Activated CD4-positive, alpha-beta T cell treated with anti-CD3 and anti-CD28 coated beads, Interleukin-2, amount 10 ng/mL, durations not matched to agents 7 days and 5 days (primary cell): ENCODE measurements at places on chromosomes 5 and 9.

DNA sequence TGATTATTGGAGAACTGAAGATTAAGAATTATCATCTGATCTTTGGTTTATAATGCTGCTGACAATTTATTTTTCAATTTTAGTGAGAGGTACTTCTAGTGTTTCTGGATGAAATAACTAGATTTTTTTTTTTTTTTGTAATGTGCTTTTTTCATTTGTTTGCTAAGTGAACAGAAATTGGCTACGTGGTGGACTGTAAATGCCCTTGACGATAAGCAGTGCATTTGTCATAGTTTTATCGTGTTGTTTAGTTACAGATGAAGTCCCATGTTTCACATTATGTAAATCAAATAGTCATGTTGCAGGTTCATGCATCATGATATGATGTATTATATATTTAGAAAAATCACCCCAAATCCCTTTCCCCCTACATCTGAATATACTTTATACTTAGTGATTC is 81.0 kb downstream of the ADAMTS19 start:
- no peak for DNase-seq

- no peak for DNase-seq
Observed at GRCh38 chr5:180136630-180137381, 65.2 kb upstream of the RNF130 start.

DNA sequence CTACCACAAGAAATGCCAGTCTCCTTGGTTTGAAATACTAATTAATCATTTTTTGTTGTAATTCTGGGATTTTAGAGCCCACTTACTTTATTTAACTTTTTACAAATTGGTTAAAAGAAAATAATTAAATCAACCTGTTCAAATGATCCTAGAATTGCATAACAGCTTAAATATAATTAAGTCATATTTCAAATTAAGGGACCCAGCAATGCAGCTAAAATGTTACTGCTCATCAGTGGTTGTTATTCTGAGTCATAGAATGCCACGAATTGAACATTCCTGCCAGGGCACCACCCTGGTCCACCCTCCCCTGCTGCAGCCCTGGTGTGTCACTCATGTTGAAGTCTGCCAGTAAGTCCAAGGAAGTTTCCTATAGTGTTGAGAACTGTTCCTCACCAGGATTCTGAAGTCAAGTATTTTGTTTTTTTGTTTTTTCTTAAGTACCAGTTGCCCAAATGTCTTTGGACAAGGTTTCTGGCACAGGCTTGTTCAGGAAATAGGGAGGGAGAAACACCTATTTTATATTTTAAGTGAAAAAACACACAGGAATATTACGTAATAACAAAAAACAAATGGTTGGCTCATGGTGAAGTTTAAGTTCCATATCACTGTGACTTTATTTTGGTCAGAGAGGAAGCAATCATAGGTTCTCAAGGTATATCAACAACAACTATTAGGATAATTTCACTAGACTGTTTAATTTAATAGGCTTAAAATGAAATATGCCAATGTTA is 4.3 kb upstream of the ITGA1 start:
- DNase-seq: no peak

DNA sequence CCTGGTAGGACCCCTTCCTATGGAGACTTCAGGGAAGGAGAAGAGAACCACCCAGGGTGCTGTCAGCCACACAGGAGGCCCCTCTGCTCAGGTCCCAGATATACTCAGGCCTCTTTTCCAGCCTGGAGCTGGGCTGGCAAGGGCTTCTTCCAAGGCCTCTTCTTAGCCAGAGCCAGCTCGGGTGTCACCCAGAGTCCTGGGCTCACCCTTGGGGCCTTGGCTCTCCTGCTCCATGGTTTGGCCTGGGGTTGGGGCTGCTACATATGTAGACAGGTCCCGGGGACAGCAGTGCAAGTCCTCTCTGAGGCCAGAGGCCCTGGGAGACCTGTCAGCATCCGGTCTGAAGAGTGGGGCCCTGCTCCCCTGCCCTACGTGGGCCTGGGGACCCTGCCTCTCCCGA is 22.8 kb downstream of the PAEP start:
- DNase-seq: no peak

GRCh38 chr5:33035851-33036527 is 324.9 kb downstream of the NPR3 start:
- no peak for DNase-seq

DNA sequence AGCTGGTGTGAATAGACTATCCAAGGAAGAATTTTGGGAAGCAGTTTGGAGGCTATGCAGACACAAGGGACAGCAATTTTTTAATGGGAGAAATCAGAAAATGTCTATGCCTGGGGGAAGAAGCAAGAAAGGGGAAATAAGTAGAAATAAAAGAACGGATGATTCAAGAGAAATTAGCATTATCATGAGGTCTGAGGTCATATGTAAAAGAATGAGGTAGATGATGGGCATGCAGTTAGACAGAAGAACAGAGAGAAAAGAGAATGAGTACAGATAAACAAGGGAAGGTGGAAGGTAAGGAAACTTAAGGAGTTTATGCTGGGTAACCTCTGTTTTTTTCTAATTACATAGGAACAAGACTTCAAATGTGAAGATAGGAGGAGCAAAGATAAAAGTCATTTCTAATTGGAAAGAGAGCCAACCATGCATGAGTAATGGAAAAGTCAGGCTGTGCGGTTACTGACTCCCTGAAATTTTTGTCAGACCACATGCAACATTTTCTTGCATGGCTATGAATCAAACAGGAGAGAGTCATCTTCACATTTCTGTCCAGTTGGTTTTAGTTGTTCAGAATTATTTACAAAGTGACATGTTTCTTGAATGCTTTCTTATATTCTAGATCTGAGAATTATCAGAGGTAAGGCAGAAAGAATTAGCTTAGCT is 101.0 kb upstream of the PIK3R1 start:
- no peak for DNase-seq

GRCh38 chr5:172909931-172910502 is 49.2 kb upstream of the RPL26L1 start:
- no peak for DNase-seq

GRCh38 chr5:75706016-75706415 is 11.2 kb downstream of the POC5 start:
- no peak for DNase-seq

DNA sequence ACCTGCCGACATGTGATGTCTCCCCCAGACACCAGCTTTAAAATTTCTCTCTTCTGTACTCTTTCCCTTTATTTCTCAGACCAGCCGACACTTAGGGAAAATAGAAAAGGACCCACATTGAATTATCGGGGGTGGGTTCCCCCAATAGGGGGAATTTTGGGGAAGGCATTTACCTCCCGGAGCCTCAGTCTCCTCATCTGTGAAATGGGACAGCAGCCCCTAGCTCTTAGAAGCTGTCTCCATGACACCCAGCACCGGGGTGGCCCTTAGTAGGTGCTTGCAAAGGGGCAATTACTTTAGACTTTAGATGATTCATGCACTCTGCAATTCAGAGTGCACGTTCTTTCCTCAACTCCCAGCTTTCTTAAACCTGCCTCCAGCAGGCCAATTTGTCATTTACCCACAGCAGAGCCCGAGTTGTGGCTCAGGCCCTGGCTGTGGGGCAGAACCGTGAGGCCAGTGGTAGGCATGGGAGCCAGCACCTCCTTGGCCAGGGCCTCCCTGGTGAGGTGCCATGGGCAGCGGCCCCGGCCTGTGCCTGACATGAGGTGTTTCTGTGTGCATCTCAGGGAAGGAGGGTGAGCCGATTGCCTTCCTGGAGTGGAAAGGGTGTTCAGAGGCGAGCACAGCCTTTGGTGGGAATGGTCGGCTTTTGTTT is 51.7 kb downstream of the SH3PXD2B start:
- DNase-seq: no peak

GRCh38 chr5:55180016-55180415 is 7.0 kb upstream of the CDC20B start:
- no peak for DNase-seq

- no peak for DNase-seq
Observed at GRCh38 chr5:75405296-75405695, 68.3 kb downstream of the HMGCR start.
